Activated CD8-positive, alpha-beta memory T cell treated with anti-CD3 and anti-CD28 coated beads, Interleukin-2, amount 50 U/mL, for 48 hours (primary cell): ENCODE measurements at places on chromosomes 7 and 10.

- no peak for DNase-seq
These were observed 142.4 kb downstream of the C1GALT1 start for GRCh38 chr7:7324698-7325097.

DNA sequence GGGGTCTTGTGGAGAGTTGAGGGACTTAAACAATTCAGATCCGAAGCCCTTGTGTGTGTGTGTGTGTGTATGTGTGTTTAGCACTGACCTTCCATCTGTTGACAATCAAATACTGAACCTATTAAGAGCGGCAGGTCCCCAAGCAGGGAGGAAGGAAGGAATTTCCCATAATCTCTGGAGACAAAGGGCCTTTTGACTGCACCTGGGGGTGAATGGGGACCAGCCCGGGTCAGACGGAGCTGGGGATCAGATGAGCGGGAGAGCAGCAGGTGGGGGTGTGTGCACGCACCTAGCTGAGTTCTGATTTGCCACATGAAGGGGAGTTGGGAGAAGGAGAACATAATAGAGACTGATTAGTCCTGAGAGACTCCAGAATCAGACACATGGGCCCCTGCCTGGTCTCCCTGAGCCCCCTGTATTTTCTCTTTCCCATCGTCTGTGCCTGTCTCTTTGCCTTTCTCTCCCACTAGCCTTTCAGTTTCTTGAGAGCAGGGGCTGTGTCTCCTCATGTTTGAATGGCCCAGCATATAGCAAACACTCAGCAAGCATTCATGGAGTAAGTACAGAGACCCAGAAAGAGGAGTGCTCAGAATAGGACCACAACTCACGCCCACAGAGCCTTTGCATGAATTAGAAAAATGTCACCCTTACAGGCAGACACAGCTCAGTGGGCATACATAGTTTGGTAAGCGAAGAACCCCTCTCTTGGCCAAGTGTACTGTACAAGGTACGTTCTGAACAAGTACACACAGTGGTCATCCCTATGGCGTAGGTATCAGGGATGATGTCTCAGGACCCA lies 288.3 kb upstream of the HABP2 start:
- no peak for DNase-seq

DNA sequence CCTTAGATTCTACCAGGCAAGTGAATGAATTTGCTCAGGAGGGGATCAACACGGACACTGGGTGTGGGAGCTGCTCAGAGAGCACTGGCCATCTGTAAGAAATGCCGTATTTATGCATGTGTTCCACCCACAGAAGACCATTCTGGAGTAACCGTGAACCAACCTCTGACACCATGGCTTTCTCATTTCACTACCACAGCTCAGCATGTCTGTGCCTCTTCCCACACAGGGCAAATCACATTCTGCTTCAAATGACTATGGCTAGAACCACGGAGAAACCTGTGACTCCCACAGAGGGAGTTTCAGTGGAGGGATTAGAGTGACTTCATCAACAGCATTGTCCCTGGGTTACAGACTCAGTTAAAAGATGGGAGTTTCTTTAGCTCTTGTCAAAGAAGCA lies 893.4 kb downstream of the XPNPEP1 start:
- no peak for DNase-seq

- DNase-seq: no peak
These were observed 152.7 kb downstream of the ANK3 start for GRCh38 chr10:60236869-60237524.

DNA sequence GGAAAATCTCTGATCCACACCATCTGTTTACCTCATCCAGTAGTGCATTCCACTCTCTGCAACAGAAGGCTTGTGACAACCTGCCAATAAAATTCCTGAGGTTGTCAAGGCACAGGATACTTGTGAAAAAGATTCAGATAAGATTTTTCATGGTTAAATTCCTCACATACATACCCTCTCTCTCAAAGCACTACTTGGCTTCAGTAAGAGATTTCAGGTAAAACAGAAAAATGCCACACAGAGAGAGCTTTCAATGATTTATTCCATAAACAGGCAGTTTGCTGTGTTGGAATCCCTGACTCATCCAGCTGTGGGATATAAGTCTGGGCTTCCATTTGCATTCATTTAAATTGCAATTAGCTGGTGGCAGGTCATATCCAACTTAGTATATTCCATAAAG lies 99.7 kb upstream of the CAV2 start:
- no peak for DNase-seq

DNA sequence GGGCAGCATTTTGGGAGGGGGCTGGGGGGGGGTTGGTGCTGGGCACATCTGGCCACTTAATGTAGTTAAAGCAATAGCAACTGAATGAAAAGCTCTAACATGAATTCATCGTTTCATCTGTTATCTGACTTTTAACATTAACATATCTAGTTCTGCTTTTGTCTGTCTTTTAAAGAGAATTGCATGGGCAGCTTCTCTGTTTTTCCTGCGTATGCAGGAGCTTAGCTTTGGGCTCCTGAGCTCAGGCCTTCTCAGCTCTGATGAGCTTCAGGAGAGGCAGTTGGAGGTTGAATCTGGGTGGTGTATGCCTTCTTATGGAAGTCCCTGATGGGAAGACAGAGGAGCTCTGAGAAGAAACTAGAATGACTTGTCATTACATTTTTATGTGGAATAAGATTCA lies 58.4 kb downstream of the DNAJB6 start:
- no peak for DNase-seq
